ENCODE measurements at places on chromosomes 6 and 20. TPM values are rescaled to one million over a fixed set of nuclear protein-coding genes. Genes with fewer than 3 reads are reported as not detected.

Gene NFKBIL1
- 23.5 TPM for total RNA-seq

Gene OR11A1
- total RNA-seq = not detected

Gene RSPO4
- total RNA-seq = not detected

Gene ATP9A
- total RNA-seq = 22.3 TPM

Gene NOX3
- not detected for total RNA-seq

Gene TGM3
- total RNA-seq = not detected

Gene FAM162B
- not detected for total RNA-seq

Gene C2
- 0.42 TPM for total RNA-seq

Gene COL11A2
- total RNA-seq = 0.37 TPM

Gene PBOV1
- not detected for total RNA-seq

Gene RAB44
- not detected for total RNA-seq

Data from smooth muscle cell of the umbilical artery (primary cell).